ENCODE measurements at places on chromosomes 2 and 18.

DNA sequence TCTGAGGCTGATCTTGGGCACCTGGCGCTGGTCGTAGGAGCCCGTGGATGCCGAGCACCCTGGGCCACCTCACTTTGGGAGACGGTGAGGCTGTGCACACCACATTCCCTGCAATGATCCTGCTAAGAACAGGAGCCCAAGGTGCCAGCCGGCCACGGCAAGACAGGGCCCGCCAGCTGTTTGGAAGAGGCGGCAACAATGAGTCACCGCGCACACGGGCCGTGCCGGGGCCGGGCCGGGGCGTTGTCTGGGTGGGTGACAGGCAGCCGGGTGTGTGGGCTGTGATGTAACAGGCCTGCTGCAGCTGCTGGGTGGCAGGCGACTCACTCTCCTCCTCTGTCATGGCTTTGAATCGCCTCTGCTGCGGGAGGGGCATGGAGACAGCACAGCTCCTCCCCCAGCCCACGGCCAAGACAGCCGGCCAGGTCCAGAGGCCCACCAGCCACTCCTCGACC, 49.7 kb upstream of the ODC1 start:
- DNase-seq: peak; percentile 12

DNA sequence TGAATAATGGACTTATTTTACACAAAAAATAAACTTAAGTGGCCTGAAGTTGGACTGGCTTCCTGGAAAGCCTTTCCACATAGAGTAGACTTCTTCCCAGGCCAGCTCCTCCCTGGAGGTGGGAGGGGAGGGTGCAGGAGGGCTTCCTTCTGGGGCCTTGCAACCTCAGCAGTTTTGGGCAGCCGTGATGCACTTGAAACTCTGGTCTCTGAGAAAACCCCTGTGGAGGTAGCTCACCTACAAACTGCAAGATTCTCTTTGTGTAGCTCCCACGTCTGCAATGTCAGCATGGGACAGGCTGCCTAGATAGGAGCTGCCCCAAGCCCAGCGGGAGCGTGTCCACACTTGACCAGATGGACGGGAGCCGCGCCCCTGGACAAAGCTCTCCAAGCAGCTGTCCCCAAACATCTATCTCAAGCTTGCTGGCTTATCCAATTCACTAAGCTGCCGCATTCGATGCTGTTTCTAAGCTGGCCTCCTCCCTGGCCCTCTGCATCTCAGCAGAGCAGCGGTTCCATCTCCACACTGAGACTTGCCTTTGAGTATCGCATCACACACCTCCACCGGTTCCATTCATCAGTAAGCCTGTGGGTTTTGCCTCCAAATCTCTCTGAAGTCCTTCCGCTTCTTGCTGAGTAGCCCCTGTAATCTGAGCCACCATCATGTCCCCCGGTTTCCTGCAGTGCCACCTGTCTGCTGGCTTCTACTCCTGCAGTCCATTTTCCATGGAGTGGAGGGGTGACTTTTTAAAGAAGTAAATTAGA, 1.6 kb upstream of the LPIN1 start:
- DNase-seq: no peak

DNA sequence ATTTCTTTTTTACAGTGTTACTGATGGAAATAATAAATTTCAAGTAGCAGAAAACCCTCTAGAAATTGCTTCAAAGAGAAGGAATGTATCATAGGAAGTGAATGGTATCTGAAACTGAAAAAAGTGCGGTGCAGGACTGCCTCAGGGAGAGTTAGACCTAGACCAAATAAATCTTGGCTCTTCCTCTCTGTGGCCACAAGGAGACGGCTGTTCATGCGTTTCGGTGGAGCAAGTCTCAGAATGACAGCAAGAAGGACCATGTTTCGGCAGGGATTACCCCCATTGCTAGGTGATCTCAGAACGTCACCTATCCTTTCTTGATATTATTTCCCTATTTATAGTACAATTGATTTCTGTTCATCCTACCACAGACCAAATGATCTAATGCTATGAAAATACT, 522.3 kb downstream of the SOX11 start:
- DNase-seq: no peak

DNA sequence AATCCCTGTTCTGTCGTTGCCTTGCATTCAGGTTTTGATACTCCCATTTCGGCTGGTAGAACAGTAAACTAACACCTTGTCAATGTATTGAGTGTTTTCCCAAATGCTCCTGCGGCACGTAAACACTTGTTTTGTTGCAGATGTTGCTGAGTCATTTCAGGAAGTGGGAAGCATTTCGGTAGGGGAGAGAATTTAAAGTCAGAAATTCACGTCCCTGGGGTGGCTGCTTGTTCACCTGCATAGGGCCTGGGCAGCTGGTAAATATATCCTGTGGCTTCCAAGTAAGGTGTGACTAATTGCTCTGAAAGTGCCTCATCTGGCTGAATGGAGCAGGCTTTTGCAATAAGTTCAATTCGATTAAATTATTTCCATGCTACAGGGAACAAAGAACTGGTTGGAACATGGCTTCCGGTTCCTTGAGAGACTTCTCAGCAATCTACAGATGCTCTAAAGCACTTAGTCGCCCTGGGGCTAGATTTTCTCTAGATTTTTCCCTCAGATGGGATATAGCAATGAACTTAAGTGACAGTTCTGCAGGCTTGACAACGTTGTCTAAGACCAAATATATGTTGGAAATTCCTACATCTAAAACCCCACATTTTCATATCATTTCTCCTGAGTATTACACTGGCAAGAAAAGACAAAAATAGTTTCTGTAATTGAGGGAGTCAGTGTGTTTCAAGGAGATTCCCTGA, 5.2 kb downstream of the GALR1 start:
- no peak for DNase-seq

- no peak for DNase-seq
Observed at GRCh38 chr2:125696560-125696959, 959.4 kb upstream of the GYPC start.

DNA sequence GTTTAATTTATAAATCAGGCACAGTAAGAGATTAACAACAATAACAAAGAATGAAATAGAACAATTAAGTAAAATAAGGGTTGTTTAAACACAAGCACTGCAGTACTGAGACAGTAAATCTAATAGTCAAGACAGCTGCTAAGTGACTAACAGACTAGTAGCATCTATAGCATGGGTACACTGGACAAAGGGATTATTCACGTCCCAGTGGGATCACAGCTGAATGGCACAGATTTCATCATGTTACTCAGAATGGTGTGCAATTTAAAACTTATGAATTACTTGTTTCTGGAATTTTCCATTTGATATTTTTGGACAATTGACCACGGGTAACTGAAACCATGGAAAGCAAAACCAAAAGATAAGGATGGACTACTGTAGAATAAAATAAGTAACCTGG, 161.9 kb upstream of the DAPL1 start:
- DNase-seq: no peak

DNA sequence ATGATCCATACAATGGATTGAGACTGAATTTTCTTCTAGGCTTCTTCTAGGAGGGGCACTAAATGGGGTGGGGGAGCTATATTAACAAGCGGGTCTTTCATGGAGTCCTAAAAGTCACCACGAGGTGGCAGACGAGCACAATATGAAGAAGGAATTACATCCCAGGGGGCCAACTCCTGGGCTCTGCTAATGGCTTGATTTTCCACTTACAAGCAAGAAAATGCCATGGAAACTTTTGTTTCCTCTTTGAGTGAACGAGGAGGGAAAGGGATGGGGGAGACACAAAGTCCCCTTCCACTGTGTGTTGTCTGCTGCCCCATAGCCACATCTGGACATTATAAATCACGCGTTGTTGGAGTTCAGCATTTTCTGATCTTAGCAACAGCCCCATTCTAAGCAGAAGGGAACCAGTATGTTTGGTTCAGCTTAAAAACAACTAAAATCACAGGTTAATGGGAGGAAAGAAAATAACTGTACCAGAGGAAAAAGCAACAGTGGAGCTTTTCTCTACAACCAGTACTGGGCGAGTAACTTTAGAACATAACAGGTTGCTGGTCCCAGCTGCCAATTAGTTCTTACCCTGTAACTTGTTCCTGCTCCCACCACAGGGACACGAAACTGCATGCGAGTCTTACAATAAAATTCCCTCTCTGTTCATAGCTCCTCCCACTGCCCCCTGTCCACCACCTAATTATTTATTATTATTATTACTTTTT, 285.0 kb upstream of the PARD3B start:
- peak; percentile 45 for DNase-seq

DNA sequence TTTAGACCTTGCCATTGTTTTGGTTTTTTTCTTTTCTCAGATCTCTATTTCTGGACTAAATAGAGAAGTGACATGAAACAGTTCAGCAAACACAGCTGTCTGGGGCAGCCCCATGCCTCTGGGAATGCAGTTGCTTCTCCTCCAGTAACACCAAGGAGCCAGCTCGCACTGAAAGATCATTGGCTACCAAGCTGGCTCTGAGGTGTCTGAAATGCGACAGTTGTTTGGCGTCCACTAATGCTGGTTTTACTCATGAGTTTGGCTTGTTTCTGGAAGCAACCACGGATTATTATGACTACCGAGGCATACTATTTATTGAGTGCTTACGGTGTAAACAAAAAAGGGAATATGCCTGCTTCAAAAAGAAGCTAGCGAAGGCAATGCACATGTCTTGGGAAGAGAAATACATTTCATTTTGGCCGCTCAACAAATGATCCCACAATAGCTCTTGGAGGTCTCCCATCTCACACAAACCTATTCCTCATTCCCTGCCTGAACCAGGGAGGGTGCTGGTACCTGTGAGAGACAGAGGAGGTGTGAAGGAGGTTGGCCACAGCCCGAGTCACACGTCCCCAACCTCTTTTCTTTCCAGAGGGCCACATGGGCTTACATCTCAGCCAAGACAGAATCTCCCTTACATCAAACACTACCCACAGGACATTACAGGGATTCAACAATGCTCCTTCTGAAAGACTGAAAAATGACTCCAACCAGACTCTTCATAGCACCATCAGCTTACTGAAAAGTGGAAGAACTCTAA, 37.5 kb upstream of the NEB start:
- DNase-seq: peak; percentile 18

- DNase-seq: no peak
Observed at GRCh38 chr18:56907771-56908170, 239.1 kb upstream of the BOD1L2 start.

DNA sequence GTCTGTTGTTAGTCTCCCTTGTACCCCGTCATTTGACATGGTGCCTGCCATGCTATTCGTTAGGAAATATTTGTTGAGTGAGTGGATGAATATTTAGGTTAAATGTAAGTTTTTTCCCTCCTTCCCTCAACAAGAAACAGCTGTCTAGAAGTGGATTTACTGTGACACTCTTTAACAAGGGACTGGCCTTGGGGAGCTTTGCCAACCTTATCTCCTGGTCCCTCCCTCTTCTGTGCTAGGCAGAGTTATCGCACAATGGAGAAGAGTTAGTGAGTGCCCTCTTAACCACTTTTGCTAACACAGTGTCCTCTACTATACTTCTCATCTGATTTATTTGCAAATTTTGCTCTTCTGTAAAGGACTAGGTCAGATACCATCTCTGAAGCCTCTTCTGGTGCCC, 61.2 kb downstream of the DIS3L2 start:
- no peak for DNase-seq

DNA sequence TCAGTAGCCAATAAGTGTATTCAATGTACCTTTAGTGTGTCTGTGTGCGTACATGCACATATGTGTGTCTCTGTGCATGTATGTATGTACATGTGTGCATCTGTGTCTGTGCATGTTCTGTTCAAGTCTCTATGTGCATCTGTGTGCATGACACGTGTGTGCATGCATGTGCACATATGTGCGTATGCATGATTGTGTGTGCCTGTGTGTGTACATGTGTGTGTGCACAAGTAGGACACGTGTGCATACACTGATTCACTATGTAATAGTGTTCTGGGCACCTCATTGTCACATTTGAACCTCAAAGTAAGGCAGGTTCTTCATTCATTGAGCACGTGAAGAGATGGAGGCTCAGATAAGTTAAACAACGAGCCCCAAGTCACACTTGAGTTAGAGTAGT, 142.6 kb upstream of the COPS8 start:
- DNase-seq: no peak

GRCh38 chr18:14924226-14924625, 176.3 kb downstream of the ANKRD30B start:
- DNase-seq: no peak

DNA sequence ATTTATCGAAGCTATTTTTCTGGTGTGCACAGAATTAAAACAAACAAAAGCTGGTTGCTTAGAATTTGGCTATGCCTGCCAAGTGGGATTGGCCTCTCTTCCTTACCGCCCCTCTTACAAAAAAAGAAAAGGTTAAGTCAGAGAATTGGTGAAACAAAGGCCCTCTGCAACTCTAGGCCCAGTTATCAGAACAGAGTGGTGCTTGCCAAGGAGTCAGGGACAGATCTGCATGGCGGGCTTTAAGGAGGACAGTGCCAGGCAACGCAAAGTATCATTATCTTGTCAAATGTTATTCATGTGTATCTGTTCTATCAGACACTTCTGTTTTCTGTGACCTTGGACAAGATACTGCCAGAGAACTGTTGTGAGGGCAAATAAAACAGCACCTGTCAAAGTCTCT, 78.3 kb downstream of the TGIF1 start:
- no peak for DNase-seq

DNA sequence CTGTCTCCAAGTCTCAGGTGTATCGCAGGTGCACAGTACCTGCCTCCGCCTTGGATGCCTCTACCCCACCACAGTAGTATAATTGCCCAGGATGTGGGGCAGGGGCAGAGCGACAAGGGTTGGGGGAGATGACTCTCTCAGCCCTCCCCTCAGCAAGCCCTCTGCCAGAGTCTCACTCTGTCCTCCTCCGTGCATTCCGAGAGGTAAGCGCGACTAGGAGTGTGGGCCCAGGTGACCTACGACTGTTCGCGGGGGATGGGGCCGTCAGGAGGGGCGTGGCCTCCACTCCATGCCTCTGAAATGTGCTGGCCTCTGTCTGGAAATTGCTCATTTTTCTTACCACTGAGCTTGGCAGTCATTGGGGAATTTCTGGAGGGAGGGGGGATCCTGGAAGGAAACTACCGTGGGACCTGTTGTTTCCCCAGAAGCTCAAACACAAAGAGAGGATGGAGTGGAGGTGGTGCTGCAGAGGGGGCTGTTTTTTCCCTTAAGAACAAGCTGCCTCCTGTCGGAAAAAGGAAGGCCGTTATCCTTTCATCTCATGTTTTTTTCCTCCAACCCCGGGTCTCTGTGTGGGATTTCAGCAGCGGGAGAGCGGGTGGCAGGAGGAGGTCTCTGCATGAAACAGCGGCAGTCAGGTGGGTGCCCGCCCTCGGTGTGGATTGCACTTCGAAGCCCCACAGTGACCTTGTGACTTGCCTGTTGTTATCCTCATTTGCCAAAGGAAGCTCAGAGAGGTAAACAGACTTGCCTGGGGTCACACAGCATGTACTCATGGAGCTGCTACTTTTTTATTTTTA, 13.0 kb upstream of the RALB start:
- DNase-seq: no peak

DNA sequence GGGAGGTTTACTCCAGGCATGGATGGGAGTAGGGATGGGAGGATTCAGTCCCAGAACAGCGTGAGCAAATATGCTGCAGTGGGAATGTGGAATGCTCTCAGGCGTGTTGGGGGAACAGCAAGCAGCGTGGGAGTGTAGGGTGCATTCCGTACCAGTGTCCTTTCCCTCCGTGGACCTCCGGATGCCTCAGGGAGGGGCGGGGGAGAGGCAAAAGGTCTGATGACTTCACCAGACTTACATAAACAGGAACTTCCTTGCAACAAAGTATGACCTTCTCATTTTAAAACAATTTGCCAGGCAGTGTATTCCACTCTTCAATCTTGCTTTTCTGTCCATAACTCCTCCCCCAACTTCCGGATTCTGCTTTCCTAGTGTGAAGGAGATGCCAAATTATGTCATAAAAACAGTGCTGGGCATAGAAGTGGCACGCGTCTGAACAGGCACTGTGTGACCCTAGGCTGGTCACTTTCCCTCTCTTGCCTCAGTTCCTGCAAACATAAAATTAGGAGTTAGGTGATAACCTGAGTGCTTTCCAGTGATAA, 36.9 kb downstream of the RPL37A start:
- DNase-seq: peak; percentile 80

Data from AG09319 (cell line).